Thymus (tissue), 14 donors: ENCODE measurements at places on chromosomes 2 and 18.

DNA sequence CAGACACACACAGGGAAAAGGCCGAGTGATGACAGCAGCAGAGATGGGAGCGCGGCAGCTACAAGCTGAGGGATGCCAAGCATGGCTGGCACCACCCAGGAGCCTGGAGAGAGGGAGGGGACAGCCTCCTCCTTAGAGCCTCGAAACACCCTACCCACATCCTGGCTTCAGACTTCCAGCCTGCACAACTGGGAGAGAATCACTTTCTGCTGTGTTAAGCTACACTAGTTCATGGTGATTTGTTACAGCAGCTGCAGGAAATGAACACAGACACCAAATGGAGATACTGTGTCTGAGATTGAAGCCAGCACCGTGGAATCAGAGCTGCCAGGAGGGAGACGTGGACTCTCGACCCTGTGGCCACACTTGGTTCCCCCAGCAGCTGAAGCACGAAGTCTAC lies 27.5 kb upstream of the FOSL2 start:
- no peak for DNase-seq

DNA sequence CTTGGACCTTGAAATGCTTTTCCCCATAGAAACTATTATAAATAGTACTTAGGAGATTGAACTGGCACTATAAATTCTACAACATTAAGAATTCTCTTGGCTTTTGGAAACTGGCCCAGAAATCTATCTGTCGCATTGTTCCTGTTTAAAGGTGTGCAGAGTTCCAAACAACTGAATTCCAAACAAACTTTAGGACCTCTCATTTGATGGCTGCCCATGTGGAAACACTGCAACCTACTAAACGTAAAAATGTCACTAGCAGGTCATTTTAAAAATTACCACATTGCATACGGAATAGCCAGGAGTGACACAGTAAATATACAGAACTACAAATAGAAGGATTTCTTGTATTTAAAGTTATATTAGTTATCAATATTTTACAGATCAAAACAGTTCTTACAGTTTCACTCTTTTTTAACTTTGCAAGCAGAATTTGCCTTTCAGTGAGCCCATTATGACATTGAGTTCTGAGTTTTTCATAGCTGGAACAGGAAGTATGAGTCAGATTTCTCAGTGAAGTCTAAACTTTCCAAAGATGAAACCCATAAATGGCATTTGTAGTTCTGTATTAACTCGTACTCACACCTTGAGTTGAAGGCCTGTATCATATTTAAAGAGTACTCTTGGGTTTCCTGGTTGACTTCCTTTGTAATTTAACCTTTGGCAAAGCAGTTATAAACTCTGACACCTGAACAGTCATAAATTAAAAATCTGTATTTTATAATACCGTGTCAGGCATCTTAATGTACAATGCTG lies 142.3 kb upstream of the BOD1L2 start:
- no peak for DNase-seq

DNA sequence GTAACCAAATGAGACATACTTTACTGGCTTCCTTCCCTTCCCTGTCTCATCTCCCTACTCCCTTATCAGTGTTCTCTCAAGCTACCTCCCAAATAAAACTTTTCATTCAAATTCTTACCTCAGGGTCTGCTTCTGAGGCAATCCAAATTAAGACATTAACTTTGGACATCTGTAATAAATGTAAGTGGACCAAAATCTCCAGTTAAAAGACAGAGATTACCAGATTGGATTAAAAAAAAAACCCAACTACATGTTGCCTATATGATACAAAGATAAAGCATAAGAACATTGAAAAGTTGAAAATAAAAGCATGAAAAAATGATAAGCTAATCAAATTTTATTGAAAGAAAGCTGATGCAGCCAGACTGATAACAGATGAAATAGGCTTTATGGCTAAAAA lies 58.8 kb upstream of the ST3GAL5 start:
- no peak for DNase-seq

- no peak for DNase-seq
Measured at GRCh38 chr2:7016601-7017211, 99.5 kb downstream of the RNF144A start.

DNA sequence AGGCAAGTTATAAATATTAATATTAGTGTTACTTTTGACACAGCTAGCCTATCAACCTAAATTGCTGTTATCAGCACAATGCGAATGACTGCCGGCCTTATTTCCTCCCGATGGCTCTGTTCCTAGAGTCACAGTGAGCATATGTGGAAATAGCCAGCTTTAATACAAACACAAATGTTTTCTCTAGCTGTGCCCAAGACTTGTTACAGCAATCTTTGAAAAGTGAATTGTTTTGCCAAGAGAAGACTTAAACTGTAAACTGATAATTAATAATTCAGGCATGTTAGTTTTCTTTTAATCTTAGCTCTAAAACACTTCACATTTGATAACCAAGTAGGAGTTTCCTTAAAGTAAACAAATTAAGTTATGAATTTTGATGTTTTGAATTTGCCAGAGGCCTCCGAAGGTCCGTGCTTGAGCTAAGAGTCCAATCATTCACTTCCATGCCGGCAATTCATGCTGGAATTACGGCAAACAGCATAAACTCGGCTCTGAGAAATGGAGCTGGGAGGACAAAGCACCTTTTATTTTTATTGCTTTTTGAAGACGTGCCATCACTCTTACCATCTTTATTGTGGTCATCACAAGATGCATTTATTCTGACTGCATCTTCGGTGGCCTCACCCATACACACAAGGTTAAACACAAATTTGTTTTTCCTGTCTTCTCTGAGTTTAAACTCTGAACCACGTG lies 184.5 kb upstream of the CWC22 start:
- DNase-seq = no peak

DNA sequence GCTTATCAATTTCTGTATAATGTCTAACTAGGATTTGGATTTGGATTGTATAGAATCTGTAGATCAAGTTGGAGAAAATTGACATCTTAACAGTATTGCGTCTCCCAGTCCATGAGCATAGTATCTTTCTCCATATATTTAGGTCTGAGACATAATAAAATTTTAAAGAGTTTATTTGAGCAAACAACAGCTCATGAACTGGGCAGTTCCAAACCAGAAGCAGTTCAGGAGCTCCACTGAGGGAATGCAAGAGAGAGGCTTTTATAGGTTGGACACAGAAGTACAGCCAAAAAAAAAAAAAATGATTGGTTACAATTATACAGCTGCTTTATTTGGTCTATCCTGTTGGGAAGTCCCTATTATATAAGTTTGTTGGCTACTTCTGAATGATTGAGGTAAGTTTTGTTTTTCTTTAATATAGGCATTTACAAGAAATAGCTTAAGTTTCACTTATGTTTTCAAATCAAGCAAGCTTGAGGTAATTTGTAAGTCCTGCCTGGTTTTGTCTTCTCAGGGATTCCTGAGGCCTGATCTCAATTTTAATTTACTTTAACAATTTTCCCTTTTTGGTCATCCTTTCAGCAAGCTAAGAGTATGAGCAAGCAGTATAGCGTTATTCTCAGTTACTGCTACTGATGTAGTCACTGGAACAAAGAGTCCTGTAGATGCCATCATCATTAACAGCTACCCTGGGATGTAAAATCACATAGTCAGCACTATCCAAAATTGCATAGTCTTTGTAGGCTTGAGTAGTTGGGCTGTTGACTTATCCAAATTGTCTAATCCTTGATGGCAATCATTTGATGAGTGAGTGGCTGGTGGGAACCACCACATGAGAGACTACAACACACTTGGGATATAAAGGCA lies 27.5 kb upstream of the RUFY4 start:
- no peak for DNase-seq

DNA sequence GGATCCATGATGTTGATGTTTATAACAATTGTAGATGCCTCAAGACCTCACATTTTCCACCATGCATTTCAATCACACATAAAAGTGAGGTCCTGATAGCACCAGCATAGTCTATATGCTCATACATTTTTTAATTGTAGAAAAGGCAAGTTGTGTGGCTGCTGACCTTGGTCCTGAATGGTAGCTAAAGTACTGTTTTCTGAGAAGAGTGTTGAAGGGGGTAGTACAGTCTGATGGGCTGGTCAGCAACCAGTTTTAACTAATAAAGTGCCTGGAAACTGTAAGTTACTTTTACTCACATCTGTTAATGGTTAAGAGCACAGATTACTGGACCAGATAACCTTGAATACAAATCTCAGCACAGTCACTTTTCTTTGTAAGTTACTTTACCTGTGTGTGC lies 15.9 kb downstream of the ZNF638 start:
- DNase-seq = no peak
